ENCODE measurements at places on chromosomes 12 and 14.

- peak; percentile 38 for DNase-seq
These were observed 212.1 kb downstream of the GXYLT1 start for GRCh38 chr12:41932470-41932991.

DNA sequence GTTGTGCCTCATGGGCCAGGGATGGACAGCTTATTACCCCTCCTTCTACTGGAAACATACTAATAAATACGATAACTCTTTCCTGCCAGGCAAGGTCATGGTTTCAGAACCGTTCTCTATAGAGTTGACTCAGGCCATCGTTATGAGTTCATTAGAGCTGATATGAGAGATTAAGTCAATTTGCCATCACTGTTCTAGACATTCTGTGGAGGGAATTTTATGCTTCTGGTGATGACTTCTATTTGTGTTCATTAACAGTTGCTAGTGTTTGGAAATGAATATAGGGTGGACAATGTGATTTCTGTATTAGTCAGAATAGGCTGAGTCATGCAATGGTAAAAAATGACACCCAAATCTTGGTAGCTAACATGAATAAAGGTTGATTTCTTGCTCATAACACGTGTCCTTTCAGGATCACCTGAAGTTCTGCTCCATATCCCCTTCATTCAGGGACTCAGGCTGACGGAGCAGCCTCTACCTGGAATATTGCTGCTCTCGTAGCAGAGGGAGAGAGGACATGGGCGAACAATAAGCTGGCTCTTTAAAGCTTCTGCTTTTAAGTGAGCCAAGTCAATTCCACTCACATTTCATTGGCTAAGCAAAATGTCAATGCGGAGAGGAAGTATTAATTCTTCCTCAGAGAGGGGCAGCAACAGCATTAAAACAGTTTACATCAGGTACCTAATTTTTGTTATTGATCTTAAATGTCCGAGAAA, 18.5 kb upstream of the TBPL2 start:
- peak; percentile 59 for DNase-seq

DNA sequence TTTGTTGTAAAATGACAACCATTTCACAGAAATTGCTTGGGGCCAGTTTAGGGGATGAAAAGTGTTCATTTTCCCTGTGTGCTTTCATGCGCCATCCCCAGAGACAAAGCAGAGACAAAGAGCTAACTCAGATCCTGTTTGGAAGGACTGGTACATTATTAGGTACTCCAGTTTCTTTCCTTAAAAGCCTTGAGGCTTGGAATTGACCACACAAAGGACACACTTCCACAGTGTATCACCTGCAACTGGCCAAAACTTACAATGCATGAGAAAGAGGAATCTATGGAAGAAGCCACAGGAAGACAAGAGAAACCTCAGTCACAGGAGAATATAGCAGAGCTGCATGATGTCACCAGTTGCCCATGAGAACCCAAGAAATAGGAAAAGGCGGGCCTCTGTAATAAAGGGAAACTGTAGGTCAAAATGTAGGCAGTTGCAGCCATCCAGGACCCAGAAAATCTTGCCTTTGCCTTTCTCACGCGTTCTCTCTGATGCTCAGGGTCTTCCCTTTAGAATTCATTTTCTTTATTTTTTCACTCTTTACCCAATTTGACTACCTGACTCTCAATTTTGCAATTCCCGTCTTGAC, 339.0 kb downstream of the RMST start:
- DNase-seq: no peak

DNA sequence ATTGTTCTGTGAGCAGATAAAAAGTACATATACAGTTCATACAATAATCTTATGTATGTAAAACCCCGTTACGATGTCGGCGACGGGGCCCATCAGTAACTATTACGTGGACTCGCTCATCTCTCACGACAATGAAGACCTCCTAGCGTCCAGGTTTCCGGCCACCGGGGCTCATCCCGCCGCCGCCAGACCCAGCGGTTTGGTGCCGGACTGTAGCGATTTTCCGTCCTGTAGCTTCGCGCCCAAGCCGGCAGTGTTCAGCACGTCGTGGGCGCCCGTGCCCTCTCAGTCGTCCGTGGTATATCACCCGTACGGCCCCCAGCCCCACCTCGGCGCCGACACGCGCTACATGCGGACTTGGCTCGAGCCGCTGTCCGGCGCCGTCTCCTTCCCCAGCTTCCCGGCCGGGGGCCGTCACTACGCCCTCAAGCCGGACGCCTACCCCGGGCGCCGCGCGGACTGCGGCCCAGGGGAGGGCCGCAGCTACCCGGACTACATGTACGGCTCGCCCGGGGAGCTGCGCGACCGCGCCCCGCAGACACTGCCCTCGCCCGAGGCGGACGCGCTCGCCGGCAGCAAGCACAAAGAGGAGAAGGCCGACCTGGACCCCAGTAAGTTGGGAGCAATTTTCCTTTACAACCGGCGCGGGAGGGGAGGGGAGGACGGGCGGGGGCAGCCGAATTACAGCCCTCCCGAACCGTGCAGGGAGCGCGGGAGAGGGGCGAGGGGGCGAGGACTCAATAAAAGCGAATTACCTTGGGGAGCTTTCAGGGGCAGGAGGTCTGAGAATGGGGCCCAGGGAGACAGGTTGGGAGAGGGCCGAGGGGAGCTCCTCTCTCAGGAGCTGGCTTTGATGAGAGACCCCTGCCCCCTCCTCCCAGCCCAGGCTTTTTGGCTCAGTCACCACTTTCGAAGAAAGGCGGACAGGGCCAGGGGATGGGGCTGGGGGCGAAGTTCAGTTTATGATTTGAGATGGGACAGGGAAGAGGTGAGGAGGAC, at the start of gene HOXC9:
TSS of gene HOXC9 (plus strand) at position 46 of the 999 bp plus-strand sequence. CDS start at position 74, 28 bp downstream.
- DNase-seq: no peak

GRCh38 chr12:78018939-78019338, 188.2 kb downstream of the NAV3 start:
- DNase-seq: no peak

GRCh38 chr14:87407344-87407743, 585.6 kb downstream of the GALC start:
- DNase-seq: no peak

DNA sequence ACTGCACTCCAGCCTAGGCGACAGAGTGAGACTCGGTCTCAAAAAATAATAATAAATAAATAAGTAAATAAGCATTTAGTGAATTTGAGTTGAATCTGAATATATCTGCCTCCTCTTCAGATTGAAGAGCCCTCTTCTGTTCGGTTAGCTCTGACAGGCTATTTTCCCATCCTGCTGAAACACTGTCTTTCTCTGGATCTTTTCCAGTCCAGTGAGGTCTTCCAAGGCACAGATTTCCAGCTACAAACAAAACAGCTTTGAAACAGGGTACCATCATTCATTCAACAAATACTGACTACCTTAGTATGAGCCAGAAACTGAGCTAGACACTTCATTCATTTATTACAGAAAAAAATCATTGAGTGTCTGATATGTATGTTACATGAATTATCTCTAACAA, 7.2 kb upstream of the SPRYD3 start:
- no peak for DNase-seq

All from fibroblast of skin of right quadriceps (primary cell).